ENCODE measurements at places on chromosomes 6 and 20.

GRCh38 chr20:61835301-61835700 is 230.4 kb downstream of the TAF4 start:
- no peak for DNase-seq

DNA sequence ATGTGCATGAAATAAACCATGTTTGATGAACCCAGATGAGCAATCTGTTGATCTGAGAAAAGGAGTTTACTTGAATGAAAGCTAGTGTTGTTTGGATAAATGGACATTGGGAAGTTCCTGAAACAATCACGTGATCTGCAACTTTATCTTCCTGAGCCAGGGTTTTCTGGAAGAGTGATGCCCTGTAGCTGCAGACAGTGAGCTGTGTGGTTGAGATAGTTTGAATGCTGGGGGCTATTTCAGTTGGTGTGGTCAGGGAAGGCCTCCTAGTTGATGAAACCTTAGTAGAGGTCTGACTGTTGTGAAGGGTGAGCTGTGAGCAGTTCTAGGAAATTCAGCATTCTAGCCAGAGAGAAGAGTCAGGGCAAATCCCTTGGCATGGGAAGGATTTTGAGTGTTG is 643.7 kb downstream of the UTRN start:
- DNase-seq: no peak

DNA sequence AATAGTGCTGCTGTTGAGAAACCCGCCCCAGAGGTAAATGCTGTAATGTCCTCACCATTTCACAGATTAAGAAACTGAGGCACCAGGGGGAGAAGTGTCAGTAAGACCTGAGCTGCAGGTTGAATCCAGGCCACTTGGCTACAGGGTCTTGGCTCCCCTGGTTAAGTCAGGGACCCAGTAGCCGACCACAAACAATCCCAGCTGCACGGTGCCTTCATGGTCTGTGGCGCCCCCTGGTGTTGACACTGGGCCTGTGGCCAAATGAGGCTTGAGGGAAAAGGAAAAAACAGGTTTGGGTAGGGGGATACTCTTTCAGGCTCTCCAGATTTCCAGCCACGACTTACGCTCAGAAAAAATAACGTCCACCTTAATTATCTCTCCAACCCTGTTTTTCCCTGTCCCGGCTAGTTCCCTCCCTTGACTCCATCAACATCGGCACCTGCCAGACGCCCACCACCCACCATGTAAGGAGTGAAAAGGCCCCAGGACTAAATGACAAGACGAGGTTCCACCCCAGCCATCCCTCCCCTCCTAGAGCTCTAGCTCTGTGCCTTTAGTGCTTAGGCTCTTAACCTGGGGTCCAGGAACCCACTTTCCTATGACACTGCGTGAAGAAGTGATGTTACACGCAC is 47.7 kb upstream of the POLR1H start:
- DNase-seq: peak; percentile 45

GRCh38 chr6:89895276-89895874 is 1.1 kb downstream of the GJA10 start:
- peak; percentile 74 for DNase-seq

DNA sequence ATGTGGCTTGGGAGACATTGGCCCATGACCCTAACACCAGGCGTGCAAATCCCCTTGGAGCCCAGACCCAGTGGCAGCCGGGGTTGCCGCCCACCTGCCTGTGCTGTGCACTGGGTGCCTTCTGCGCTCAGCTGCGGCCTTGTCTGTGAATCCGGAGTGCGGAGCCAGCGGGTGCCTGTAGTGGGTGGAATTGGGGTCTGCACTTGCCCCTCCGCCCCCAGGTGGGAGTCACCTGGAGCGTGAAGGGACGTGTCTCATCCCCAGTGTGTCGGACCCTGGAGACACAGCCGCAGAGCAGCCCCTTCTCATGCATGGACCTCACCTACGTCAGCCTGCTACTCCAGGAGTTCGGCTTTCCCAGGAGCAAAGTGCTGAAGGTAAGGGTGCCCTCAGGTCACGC is 22.9 kb upstream of the PYGB start:
- no peak for DNase-seq

GRCh38 chr20:34535857-34536256 is 19.6 kb downstream of the DYNLRB1 start:
- no peak for DNase-seq

GRCh38 chr20:44361021-44361420 is 5.5 kb downstream of the HNF4A start:
- no peak for DNase-seq

GRCh38 chr20:54103067-54103761 is 32.8 kb upstream of the BCAS1 start:
- DNase-seq: peak; percentile 68

GRCh38 chr20:37590938-37591490 is 63.3 kb upstream of the BLCAP start:
- DNase-seq: no peak

- no peak for DNase-seq
These were observed 96.6 kb downstream of the PLG start for GRCh38 chr6:160798625-160799024.

- DNase-seq: peak; percentile 28
These were observed 3.0 kb upstream of the LINC00237 start for GRCh38 chr20:21109144-21109543.

GRCh38 chr6:44333273-44333919 is 9.1 kb upstream of the SPATS1 start:
- DNase-seq: no peak

- DNase-seq: no peak
These were observed 474.4 kb upstream of the HSF2 start for GRCh38 chr6:121925024-121925423.

Measured in AG08396 (cell line).